CD8-positive, alpha-beta T cell (primary cell): ENCODE measurements at places on chromosomes 4 and X. TPM values are rescaled to one million over a fixed set of nuclear protein-coding genes. Genes with fewer than 3 reads are reported as not detected.

MAP7D2 gene
- total RNA-seq = 0.11 TPM

CD99L2 gene
- 6.4 TPM for total RNA-seq

CFI gene
- total RNA-seq = not detected

CT45A3 gene
- total RNA-seq = not detected

SCD5 gene
- total RNA-seq = 0.41 TPM

SUV39H1 gene
- total RNA-seq = 8.6 TPM

HDX gene
- total RNA-seq = 0.33 TPM

TRPC3 gene
- not detected for total RNA-seq

RPL39 gene
- 4,338 TPM for total RNA-seq

CHST7 gene
- total RNA-seq = 9.7 TPM

FIP1L1 gene
- 56.9 TPM for total RNA-seq
